ENCODE measurements at places on chromosomes 13 and 19.

DNA sequence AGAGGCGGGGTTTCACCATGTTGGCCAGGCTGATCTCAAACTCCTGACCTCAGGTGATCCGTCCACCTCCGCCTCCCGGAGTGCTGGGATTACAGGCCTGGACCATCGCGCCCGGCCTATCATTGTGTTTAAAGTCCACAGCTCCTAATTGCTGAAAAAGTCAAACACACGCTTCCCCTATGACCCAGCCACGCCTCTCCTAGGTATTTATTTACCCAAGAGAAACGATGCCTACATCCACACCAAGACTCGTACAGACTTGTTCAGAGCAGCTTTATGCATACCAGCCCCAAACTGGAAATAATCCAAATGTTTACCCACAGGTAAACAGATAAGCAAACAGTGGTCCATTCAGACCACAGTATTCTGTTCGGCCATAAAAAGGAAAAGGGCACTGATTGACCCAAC, 15.1 kb downstream of the ZNRF4 start:
- no peak for DNase-seq

DNA sequence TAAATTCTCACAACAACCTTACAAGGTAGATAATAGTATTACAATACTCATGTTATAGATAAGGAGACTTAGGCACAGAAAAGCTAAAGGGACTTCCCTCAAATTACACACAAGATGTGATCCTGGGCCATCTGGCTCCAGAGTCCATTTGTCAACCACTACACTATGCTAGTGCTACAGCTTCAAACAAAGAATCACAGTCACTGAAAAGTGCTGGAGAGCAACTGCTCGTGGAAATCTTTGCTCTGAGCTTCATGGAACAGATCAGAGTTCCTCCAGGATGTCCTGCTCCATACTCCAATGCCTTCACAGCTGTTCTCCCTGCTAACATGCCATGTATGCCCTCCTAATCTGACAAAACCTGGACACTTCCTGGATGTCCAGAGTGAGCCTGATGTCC, 271.2 kb downstream of the ENOX1 start:
- no peak for DNase-seq

DNA sequence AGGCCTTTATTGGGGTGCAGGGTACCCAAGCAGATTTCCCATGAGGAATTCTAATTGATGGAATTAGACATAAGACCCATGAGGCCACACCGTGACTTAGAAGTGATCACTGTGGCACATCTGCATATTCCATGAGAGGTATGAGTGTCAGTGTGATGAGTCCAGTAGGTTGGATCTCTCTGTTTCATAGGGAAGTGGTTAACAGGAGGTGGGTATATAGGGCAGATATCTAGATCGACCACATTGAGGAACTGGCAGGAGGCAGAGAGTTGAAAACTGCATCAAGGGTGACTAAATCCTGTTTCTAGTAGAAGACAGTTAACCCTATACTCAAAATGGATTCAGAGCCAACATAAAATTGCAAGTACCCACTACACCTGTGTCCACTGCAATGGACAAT, 68.6 kb upstream of the MIR17HG start:
- no peak for DNase-seq

DNA sequence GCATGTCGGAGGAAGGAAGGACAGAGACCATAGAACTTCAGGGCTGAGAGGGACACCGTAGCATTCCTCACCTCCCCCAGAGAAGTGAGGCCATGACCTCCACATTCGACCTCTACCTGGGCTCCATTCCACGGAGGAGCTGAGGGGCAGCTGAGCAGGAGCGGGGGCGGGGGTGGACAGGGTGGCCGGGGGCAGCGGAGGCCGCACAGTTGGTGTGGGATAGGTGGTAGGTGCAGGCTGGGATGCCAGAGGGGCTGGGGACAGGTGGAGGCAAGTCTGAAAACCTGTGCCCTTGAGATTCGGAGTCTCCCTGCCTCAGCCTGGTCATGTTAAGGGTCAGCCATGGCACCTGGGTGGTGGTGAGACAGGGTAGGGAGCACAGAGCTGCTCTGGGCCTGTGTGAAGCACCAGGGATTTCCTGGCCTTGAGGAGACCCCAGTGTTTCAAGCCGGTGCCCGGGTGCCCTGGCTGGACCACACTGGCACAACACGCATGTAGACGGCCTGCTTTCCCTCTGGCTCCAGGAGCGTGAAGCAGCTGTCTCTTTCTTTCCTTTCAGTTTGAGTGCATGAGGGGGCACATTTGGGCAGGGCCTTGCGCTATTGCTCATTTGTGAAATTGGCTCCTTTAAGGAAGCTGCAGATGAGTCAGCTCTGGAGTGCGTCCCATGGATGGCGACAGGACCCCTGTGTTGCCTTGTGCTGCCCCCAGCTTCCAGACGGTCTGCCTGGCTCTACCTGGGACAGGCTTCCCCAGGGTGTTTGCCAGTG, 51.8 kb downstream of the TSSK6 start:
- no peak for DNase-seq

- no peak for DNase-seq
Observed at GRCh38 chr13:78137404-78138142, 218.9 kb upstream of the EDNRB start.

- peak; percentile 89 for DNase-seq
Observed at GRCh38 chr19:12786141-12786870, 5.0 kb upstream of the JUNB start.

DNA sequence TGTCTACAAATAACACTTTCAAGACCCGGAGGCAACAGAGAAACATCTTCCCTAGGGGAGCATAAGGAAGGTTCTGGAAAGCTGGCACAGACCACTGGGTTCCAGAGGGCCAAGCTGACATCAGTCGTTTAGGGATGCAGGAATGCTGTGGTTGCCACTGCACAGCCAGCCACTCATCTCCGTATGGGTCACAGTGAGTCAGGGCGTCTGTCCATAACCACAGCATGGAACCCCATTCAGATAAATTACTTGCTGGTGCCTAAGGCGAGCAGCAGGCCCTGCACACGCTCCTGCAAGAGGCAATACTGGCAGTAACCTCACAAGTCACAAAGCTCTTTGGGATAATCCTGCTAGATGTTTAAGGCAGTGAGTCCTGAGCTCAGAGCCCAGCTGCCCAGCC, 140.9 kb upstream of the UBL3 start:
- no peak for DNase-seq

GRCh38 chr19:16041299-16041990, 34.9 kb upstream of the TPM4 start:
- peak; percentile 86 for DNase-seq

- DNase-seq, result no peak
Observed at GRCh38 chr19:46626446-46626845, 1.6 kb upstream of the PTGIR start.

GRCh38 chr19:1067341-1067957, 482 bp downstream of the ARHGAP45 start:
- no peak for DNase-seq

DNA sequence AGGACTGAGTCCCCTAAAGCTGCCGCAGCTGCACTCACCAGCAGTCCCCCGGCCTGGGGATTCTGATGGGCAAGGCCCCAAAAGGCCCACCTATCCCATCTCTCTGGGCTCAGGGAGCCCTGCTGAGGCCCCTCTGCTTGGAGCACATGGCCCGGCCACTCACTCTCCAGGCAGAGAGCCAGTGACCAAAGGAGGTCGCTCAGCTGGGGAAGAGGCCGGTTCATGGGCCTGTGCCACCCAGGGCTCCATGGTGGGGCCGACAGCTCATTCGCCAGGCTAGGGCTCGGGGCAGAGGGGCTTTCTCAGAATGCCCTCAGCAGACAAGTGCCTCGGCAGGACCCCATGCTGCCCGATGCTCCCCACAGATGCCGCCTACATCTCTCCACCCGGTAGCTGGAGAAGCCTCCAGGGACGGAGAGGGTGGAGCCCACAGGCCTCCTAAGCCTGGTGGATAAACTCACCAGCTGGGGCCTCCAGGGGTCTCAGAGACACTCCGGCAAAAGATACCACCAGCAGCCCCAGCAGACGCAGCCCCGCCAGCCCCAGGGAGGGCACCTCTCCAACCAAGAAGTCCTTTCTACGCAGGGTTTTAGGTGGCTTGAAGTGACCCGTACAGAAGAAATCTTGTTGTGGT, 54.4 kb downstream of the MLLT1 start:
- DNase-seq, result no peak

DNA sequence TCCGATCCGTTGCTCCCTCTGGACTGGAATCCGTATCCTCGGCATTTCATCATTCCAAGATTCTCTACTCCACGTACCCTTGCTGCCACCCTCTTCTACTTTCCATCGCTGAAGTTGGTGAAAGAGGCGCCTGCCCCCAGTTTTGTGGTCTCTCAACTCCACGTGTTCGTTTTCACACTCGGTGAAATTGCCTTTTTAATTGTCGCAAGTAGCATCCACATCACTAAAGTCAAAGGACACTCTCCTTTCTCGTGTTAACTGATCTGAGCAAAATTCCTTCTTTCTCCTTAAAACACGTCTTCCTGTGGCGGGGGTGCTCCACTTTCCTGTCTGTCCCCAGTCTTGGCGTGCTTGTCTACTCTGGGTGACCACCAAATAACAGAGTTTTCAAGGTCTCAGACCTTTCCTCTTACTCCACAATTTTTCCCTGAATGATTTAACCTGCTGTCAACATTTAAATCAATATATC, 1.1 kb upstream of the TMTC4 start:
- no peak for DNase-seq

DNA sequence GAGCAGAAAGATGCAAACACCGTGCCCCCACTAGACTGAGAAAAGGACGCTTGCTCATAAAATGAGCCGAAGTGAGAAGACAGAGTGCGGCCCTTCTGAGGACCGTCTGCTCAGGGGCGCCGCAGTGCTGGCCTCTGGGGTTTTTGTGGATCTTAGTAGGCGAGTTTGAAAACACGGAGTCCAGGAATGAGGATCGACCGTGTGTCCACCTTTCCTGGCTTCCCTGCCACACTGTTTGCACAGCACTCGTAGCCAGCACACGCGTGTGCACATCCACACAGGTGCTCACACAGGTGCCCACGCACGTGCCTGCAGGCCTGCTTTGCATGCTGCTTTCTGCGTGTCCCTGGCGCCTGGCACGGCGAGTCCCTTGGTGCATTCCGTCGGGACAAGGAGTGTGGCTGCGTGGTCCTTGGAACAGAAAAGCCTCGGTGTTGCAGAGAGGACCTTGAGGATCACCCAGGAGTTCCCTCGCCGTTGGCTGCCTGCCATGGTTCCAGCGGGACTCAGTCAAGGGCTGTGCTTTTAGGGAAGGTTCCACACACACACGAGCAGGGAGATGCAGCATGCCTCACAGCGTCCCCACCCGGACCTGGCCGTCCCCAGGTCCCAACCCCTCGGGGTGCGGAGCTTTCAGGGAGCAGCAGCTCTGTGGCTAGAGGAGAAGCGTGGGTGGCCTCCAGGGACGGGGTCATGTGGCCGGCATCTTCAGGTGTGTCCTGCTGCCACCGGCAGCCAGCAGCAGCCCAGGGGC, 10.1 kb upstream of the ZNF554 start:
- DNase-seq, result no peak

GRCh38 chr19:45446295-45446694, 21.5 kb upstream of the FOSB start:
- no peak for DNase-seq

DNA sequence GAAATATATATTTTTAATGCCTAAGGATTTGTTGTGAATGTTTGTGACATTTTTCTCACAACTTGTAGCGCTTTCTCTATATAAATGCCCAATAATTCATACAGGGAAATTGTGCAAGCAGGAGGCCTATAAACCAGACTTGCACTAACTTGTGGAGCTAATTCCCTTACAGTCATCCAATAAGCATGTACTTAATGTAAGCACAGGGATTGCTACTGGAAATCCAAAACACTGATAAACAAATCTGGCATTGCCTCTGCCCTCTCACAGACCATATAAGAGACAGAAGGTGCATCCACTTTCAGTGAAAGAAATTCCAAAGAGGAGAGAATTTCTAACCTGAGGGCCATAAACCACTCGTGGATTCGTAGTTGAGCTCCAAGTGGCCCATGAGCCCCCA, 518.8 kb downstream of the MYO16 start:
- DNase-seq, result no peak

Data from coronary artery (tissue), 2 donors.